ENCODE measurements at places on chromosomes 13 and 19. TPM values are rescaled to one million over a fixed set of nuclear protein-coding genes. Genes with fewer than 3 reads are reported as not detected.
A peak's percentile ranks its signal among the peaks of the same experiment; 100 is the strongest.

DNA sequence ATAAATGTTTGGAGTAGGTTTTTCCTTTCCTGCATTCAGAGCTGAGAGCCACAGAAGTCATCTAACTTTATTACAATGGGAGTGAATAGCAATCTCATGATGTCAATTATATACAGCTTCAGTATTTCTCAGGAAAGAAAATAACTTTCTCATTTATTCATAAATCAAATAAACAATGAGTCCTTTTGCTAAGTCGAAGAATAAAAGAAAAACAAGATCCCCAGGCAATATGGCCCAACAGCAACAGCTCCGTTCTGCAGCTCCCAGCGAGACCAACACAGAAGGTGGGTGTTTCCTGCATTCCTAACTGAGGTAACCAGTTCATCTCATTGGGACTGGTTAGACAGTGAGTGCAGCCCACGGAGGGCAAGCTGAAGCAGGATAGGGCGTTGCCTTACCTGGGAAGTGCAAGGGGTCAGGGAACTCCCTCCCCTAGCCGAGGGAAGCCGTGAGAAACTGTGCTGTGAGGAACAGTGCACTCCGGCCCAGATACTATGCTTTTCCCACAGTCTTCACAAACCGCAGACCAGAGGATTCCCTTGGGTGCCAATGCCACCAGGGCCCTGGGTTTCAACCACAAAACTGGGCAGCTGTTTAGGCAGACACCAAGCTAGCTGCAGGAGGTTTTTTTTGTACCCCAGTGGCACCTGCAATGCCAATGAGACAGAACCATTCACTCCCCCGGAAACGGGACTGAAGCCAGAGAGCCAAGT is 128.2 kb downstream of the SLITRK1 start:
- no peaks in the 10 kb centered on the region for H3K36me3 ChIP-seq
- no peak for DNase-seq
- no peaks in the 10 kb centered on the region for H3K27me3 ChIP-seq
- no peaks in the 10 kb centered on the region for H3K4me1 ChIP-seq

GRCh38 chr19:38726761-38727301 is 17.4 kb downstream of the CAPN12 start:
- no peaks in the 10 kb centered on the region for H3K27me3 ChIP-seq
- peak overlapping the region; percentile 69 for H3K27ac ChIP-seq
- no peak for DNase-seq
- H3K4me1 ChIP-seq, result peaks cover 88% of the 10 kb centered on the region
- H3K36me3 ChIP-seq, result peaks cover 77% of the 10 kb centered on the region

DNA sequence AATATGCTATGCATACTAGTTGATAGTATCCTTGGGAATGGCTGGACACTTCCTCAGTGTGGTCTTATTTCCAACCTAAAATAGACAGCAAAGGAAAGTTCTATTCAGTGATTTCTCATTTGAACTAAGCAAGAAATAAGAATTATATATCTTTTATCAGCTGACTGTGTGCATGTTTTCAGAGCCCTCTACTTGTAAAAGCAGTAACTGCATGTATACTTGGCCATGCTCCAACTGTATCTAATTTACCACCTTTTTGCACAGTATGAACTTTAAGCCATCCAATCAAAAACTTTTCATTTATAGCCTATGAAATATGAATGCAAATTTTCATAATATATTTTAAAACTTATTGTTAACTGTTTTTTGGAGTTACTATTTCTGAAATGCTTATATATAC is 136.4 kb upstream of the PCDH9 start:
- DNase-seq, result no peak
- H3K27ac ChIP-seq, result no peak overlapping the region
- no peaks in the 10 kb centered on the region for H3K36me3 ChIP-seq
- no peaks in the 10 kb centered on the region for H3K4me1 ChIP-seq
- H3K4me3 ChIP-seq, result no peak overlapping the region

CEACAM16 gene
- not detected for total RNA-seq

GRCh38 chr13:93522501-93522900 is 295.9 kb downstream of the GPC6 start:
- no peak for DNase-seq
- H3K4me3 ChIP-seq, result no peak overlapping the region
- H3K36me3 ChIP-seq, result no peaks in the 10 kb centered on the region
- no peaks in the 10 kb centered on the region for H3K27me3 ChIP-seq
- H3K27ac ChIP-seq, result no peak overlapping the region

ZNF560 gene
- total RNA-seq, result not detected

DNA sequence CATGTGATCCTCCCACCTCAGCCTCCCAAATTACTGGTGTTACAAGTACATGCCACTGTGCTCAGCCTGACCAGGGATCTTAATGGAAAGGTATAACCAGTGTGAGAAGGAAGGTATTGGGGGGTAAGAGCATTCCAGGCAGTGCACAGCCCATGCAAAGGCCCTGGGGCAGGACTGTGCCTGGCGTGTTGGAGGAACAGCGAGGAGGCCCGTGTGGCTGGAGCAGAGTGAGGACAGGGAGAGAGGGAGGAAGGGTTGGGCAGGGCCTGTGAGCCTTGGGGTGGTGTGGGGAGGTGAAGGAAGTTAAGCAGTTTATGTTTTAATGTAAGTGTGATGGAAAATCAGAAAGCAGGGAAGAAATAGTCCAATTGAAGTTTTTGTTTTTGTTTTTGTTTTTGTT is 1.6 kb downstream of the TMIGD2 start:
- H3K4me3 ChIP-seq, result no peak overlapping the region
- no peaks in the 10 kb centered on the region for H3K36me3 ChIP-seq

GRCh38 chr13:41222259-41222852 is 28.0 kb upstream of the KBTBD7 start:
- H3K36me3 ChIP-seq, result no peaks in the 10 kb centered on the region
- no peaks in the 10 kb centered on the region for H3K4me1 ChIP-seq
- DNase-seq, result peak; percentile 43
- no peaks in the 10 kb centered on the region for H3K27me3 ChIP-seq
- H3K27ac ChIP-seq, result no peak overlapping the region

DNA sequence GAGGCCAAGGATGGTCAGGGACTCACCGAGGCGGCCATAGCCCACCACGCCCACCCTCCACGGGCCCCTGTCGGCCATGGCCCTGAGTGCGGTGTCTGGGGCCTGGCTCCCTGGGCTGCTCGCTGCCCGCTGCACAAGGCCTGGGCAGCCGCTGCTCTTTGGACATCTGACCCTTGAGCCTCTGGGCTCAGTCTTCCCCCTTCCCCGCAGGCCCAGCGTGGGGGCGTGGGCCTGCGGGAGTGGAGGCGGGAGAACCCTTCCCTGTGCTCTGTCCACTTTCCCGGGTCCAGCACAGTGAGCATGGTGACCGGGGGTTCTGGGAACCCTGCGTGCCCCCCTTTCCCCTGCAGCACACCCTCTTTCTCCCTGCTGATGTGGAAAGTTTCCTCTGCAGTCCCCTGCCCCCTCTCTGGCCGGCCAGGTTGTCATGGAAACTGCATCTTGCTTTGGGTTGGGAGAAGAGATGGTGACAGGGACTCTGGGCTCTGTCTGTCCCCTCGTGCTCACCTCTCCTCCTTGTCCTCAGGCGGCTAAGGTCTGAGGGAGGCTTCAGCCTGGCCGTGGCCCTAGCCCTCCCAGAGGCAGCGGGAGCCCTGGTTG is at the start of gene ASPDH:
Gene ASPDH, minus strand, starts transcription at position 168 of the 600 bp plus-strand sequence. Its CDS starts 90 bp downstream, at position 78.
- H3K36me3 ChIP-seq, result no peaks in the 10 kb centered on the region
- no peak within 1 kb of the TSS for H3K4me3 ChIP-seq
- H3K27me3 ChIP-seq, result no peaks in the 10 kb centered on the region
- H3K27ac ChIP-seq, result no peak within 1 kb of the TSS

DNA sequence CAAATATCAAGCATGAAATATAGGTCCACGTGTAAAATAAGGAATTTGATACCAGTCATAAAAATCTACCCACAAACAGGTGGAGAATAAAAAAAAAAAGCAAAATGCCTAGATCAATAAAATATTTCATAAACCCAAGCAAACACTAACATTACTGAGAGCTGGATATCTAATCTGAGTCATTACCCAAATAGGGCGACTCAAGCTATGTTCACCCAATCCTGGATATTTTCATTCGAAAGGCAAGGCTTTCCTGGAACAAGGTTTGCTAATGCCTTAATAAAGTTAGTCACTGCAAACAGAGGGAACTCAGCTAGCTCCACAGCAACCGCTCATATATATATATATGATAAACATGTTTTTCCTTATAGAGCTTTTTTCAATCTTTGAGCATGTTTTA is 33.5 kb upstream of the TM9SF2 start:
- no peak overlapping the region for H3K27ac ChIP-seq
- DNase-seq, result no peak
- no peak overlapping the region for H3K4me3 ChIP-seq
- no peaks in the 10 kb centered on the region for H3K4me1 ChIP-seq
- no peaks in the 10 kb centered on the region for H3K27me3 ChIP-seq
- no peaks in the 10 kb centered on the region for H3K36me3 ChIP-seq

DNA sequence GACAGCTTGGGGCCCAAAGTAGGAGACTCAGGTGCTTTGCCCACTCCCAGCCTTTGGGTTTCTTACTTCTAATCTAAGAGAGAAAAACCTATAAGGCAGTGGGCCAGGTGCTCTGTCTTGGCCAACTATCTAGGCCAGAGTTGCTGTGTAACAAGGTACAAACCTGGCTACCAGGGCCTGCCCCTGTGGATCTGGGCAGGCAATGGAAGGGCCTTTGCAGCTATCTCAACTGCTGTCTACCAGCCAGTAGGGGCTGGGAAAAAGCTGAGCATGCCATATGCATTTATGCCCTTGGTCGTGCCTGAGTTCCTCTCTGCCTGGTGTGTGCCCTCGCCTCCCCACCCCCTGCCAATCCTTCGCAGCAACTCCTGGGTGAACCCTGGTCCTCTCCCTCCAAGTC is 16.7 kb upstream of the SERPINE3 start:
- H3K27me3 ChIP-seq, result no peaks in the 10 kb centered on the region
- H3K36me3 ChIP-seq, result no peaks in the 10 kb centered on the region
- H3K4me3 ChIP-seq, result no peak overlapping the region
- H3K27ac ChIP-seq, result no peak overlapping the region
- DNase-seq, result no peak

ZFP36 gene
- 414 TPM for total RNA-seq

KIR2DL3 gene
- not detected for total RNA-seq

GRCh38 chr19:30385174-30385573 is 13.0 kb downstream of the ZNF536 start:
- no peak overlapping the region for H3K27ac ChIP-seq
- no peak overlapping the region for H3K4me3 ChIP-seq
- H3K36me3 ChIP-seq, result no peaks in the 10 kb centered on the region

EEF1AKMT1 gene
- total RNA-seq, result 5.4 TPM

ATP8A2 gene
- total RNA-seq, result not detected

DNA sequence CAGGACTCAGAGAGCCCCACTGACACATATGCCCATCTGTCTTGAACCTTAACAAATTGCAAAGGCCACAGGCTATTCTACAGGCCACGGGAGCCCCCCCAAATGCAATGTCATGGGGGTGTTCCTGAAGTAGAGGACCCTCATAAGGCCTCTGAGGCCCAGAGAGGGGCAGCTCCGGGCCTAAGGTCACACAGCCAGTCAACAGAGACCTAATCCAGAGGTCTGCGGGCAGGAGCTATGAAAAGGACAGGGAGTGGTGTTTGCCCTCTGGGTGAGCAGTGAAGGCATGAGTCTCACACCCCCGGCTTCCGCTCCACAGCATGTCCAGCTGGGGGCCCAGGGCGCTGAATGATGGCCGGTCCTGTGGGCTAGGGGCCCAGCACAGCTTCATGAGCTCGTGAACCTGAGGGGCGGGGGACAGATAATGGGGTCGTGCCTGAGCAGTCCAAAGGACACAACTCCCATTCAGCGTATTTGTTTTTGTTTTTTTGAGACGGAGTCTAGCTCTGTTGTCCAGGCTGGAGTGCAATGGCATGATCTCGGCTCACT is 5.3 kb upstream of the INSL3 start:
- no peak overlapping the region for H3K27ac ChIP-seq
- no peak for DNase-seq
- H3K27me3 ChIP-seq, result no peaks in the 10 kb centered on the region
- H3K4me1 ChIP-seq, result no peaks in the 10 kb centered on the region
- no peaks in the 10 kb centered on the region for H3K36me3 ChIP-seq

DNA sequence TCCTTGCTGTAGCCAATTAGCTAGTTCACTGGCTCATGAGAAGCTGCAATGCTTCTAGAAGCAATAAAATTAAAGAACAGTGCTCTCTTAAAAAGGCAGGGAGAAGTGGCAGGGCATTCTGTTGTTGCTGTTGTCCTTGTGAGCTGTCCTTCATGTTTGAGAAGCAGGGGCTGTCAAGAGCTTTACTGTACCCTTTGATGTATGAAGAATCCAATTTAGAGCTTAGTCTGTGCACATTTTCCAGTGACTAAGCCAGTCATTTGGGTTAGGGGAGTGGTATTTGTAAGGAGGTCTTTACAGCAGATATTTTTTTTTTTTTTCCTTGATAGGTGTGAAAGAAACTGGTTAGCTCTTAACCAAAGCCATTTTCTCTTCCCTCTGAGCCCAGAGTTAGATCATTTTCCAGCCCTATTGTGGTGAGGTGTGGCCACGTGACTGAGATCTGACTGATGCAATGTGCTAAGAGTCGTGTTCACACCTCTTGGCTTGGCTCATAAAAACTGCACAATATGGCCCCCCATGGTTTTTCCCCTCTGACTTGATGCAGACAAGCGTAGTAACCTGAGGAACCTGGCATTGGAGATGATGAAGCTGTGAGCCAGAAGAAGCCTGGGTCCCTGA is 309.6 kb upstream of the TMTC4 start:
- H3K27ac ChIP-seq, result no peak overlapping the region
- H3K4me3 ChIP-seq, result no peak overlapping the region
- H3K4me1 ChIP-seq, result no peaks in the 10 kb centered on the region
- H3K27me3 ChIP-seq, result no peaks in the 10 kb centered on the region
- no peak for DNase-seq

- peaks cover 6% of the 10 kb centered on the region for H3K27me3 ChIP-seq
- no peak for DNase-seq
- H3K27ac ChIP-seq, result no peak overlapping the region
- no peaks in the 10 kb centered on the region for H3K36me3 ChIP-seq
- peaks cover 4% of the 10 kb centered on the region for H3K4me1 ChIP-seq
These were observed 793 bp downstream of the LRFN1 start for GRCh38 chr19:39319892-39320248.

APOC1 gene
- 48.5 TPM for total RNA-seq

SLITRK1 gene
- total RNA-seq, result 0.08 TPM

DNA sequence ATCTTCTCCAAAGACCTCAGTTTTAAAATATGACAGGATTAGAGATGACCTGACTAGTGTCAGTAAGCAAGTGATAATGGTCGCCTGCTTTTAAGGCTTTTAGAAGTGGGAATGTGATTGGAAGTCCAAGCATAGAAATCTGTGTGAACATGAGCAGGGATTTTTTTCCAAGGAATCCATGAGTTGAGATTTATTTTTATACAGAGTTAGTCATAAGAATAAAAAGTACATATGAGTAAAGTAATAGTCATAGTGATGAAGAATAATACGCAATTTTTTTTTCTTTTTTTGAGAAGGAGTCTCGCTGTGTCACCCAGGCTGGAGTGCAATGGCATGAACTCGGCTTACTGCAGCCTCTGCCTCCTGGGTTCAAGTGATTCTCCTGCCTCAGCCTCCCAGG is 1.6 kb downstream of the ZNF546 start:
- H3K27me3 ChIP-seq, result no peaks in the 10 kb centered on the region
- no peak overlapping the region for H3K4me3 ChIP-seq
- peaks cover 19% of the 10 kb centered on the region for H3K4me1 ChIP-seq

Data from Panc1 (cell line).